ENCODE measurements at places on chromosomes 6 and 20. TPM values are rescaled to one million over a fixed set of nuclear protein-coding genes. Genes with fewer than 3 reads are reported as not detected.

Gene CCN2
- total RNA-seq = 118 TPM

Gene POM121L2
- not detected for total RNA-seq

Gene RNF182
- total RNA-seq = 2.2 TPM

Gene ZNF391
- 14.2 TPM for total RNA-seq

Gene IL17F
- total RNA-seq = not detected

Gene BNIP5
- total RNA-seq = not detected

GRCh38 chr6:51411496-51412125, 592.9 kb downstream of the TFAP2B start:
- DNase-seq = no peak

DNA sequence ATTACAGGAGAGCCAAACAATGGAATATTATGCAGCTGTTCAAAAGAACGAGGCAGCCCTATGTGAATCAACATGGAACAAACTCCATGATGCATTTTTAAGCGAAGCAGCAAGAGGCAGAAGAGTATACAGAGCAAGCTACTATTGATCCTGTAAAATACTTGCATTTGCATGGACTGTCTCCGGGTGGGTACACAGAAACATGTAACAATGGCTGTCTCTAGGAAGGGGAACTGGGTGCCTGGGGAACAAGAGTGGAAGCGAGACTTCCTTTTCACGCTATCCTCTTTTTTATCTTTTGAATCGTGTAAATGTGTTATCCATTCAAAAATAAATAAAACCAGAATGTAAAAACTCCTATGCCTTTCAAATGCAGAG, 93.3 kb upstream of the SIRPA start:
- DNase-seq = no peak

GRCh38 chr20:44781118-44781517, 29.2 kb downstream of the RIMS4 start:
- no peak for DNase-seq

DNA sequence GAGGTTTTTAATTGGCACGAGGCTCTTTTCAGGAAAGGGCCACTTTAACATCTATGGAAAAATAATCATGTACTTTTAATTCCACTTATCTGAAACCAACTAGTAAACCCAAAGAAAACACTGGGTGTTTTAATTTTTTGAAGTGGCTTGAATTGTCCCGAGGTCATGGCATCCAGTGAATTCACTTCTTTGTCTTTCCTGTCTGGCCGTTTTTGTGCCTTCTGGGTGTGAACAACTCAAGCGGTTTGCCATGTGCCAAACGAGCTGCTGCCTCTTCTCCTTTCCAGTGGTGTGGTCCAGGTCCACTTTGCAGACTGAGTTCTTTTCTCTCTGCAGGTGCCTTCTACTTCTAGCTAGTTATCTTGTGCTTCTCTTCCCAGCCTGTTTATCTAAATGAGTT, 117.5 kb downstream of the PLCB4 start:
- no peak for DNase-seq

DNA sequence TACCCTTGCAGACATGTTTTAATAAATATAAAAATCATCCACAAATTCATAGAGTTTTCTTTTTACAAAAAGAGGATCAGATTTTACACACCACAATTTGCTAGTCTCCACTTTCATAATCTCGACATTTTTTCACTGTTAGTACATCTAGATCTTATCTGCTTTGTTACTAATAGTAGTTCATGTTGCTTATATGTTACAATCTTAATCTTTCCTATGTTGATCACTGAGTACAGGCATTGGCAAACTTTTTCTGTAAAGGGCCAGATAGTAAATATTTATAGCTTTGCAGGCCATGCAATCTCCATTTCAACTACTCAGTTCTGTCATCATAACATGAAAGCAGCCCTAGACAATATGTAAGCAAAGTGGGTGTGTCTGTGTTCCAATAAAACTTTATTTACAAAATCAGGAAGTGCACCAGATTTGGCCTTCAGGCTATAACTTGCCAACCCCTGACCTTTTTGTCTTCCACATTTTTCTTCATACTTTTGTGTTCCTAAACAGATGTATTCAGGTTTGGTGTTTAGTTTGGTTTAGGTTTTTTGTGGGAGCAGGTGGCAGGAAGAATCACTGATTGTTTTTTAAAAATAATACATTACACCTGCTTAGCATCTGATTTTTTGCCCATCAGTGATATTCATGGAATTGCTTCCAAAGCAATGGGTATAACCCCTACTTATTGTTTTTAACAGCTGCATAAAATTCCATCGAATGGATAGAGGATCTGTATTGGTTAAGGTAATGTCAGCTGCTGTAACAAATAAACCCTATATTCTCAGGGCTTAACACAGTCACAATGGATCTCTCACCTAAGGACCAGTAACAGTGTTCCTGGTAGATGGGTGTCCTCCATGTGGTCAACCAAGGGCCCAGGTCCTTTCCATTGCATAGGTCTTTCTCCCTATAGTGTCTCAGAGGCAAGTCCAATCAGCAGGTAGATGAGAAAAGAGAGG, 61.2 kb downstream of the EYA2 start:
- no peak for DNase-seq

GRCh38 chr6:102066301-102066700, 672.8 kb downstream of the GRIK2 start:
- DNase-seq = no peak

GRCh38 chr20:15565786-15566185, 1007.5 kb downstream of the KIF16B start:
- DNase-seq = no peak

DNA sequence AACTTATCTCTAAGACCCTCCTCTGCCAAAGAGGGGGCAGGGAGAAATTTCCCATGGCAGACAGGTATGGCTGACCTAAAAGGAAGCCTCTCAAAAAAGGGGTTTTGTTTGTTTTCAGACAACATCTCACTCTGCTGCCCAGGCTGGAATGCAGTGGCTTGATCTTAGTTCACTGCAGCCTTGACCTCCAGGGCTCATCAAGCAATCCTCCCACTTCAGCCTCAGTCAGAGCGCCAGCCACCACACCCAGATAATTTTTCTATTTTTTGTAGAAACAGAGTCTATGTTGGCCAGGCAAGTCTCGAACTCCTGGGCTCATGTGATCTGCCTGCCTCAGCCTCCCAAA, 3.8 kb downstream of the EZR start:
- no peak for DNase-seq

DNA sequence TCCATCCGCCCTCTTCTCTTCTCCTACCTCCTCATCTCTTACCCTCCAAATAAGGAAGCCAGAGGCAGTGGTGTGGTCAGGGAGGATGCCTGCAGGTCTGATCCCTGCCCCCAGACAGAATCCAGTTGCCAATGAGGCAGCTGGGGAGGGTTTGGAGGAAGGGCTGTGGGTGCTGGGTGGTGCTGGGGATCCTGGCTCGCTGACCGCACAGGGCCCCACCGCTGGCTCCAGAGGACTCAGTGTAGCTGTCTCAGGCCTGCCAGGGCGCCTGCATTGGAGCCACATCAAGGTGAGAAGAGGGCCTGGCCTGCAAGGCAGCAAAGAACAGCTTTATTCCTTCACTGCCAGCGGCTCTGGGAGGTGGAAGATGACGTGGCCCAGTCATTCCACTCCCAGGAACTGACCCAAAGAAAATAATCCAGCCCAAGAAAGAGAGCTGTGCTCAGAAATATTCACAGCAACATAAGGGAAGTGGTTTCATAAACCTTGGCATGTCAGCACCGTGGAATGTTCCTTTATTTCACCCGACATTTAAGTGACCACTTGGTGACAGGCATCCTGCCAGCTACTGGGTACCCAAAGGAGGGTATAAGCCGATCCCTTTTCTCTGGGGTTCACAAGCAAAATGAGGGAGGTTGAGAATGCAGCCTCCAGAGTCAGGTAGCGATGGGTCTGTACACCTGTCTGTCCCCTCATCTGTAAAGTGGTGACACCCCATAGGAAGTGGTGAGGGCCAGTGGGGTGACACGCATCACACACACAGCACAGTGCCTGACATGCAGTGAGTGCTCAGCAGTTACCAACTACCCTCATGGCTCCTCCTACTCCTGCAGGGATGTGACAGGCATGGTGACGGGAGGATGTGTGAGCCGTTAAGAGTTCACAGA, 125.1 kb downstream of the SNX5 start:
- DNase-seq = no peak

DNA sequence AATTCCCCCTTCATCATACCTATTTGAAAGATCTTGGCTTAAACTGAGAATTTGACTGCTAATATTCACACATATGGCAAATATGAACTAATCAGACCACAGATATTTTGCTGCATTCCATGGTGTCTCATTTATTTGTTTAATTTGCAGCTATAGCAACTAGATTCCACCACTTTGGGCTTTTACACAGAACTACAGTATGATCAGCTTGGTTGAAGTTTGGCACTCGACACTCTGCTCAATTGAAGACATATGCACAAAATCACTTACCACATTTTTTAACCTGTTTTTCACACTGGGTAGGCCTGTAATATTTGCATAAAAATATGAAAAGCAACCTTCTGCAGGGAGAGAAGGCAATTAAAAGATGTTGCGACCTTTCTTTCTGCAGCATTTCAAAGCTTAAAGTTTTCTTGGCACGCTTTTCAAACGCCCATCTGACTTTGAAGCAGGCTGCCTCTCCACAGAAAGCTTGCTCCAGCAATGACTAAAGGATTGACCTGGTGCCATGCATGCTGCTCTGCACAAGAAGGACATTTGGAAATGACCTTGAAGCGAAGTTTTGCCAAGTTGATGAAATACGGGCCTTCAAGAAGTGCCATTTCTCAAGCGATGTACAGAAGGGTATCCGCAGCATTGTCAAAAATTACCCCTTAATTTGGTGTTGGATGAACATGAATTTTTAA, 126.7 kb downstream of the AIG1 start:
- no peak for DNase-seq

DNA sequence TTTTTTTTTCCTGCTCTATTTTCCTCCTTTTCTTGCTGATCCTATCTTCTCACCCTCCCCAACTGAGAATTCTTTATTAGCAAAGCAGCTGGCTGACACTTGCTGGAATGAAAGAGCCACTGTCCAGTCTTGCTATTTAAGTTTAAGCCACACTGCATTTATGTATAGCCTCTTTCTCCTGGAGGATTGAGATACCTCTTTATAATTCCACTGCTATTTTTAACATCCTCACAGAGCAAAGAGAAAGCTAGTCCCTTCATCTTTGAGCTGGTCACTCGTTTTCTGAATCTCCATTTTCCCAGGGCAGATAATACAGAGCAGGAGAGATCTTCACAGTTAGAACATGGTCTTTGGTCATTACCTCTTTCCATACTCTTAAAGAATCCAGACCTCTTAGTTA, 36.0 kb upstream of the EEF1A1 start:
- no peak for DNase-seq

DNA sequence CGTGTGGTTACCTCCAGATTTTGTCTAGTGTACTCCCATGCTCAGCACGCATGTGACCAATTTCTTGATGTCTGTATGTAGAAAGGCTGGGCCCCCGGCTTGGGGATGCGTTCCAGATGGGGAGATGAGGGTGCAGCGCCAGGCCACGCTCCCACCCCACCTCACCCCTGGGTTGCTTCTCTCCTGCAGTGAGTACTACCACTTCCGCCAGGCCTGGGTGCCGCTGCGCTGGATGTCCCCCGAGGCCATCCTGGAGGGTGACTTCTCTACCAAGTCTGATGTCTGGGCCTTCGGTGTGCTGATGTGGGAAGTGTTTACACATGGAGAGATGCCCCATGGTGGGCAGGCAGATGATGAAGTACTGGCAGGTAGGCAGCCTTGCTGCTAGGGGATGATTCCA, 11.5 kb upstream of the SRF start:
- no peak for DNase-seq

DNA sequence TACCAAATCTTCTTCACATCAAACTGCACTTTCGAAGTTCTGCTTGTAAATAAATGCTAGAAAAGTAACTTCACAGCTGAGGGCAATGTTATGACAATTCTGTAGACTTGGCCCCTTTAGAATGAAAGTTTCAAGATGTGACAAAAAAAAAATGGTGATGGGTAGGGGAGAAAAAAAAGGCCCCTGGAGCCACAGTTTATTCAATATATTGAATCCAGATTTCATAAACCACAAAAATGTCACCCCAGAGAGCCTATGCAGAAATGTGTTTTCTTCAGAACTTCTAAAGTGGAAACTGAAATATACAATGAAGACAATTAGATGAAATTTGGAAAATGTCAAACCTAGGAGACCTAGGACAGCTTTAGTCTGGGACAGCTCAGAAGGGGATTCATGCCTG, 143.1 kb downstream of the EDN3 start:
- no peak for DNase-seq

DNA sequence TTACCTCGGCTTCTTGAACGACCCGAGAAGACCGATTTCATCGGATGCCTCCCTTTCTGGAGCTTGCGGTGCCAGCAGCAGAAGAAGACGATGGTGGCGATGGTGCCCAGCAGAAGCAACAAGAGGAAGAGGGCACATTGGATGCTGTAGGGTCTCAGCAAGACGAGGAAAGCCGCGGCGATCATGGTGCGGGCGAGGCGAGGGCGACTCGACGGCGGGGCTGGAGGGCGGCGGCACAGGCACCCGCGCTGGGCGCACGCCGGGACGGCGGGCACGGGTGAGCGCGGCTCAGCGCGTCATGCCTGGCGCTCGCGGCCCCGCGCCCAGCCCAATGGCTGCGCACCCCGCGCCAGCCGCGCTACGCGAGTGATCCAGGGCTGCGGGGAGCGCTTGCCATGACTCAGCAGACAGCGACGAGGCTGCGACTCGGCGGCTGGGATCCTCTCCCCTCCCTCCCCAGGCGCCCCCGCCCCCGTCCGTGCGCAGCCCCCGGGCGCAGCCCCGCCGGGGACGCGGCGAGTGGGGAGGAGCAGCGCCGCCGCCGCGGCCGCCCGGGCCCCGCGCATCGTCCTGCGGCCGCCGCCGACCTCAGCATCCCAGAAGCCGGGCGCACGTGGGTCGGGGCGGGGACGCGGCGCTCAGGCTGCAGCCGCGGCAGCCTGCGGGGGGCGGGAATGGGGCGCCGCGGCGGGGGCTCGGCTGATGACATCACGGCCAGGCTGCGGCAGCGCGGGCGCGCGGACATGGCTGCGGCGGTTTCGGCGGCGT, at the start of gene BEND6:
Gene BEND6, plus strand, starts transcription at position 705 of the 768 bp plus-strand sequence. CDS start 26,704 bp downstream, outside the sequence.
- no peak for DNase-seq

GRCh38 chr6:26657256-26657655, 2.3 kb downstream of the ZNF322 start:
- no peak for DNase-seq

- no peak for DNase-seq
These were observed 76.9 kb upstream of the SIRPA start for GRCh38 chr20:1818247-1818840.

- no peak for DNase-seq
These were observed 308.4 kb downstream of the PACRG start for GRCh38 chr6:163036160-163036645.
